Jurkat, Clone E6-1 (cell line): ENCODE measurements at places on chromosomes 4 and X.

GRCh38 chr4:188092824-188093223 is 16.6 kb downstream of the TRIML2 start:
- DNase-seq, result no peak

DNA sequence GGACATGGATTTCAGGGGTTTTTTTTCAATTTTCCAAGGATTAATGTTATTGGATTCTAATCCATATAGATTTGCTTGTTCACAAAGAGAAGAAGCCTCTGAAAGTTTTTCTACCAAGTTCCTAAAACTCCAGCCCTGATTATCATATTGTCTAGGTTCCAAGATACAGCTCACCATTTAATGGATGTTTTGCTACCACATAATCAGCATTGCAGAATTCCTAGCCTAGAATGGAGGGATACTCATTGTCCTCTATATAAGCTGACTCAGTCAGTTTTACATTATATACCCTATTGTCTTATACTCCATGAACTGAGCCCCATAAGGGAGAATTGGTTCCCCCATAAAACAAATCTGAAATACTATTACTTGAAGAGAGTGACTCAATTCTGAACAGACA is 664.7 kb upstream of the FAM241A start:
- no peak for DNase-seq

DNA sequence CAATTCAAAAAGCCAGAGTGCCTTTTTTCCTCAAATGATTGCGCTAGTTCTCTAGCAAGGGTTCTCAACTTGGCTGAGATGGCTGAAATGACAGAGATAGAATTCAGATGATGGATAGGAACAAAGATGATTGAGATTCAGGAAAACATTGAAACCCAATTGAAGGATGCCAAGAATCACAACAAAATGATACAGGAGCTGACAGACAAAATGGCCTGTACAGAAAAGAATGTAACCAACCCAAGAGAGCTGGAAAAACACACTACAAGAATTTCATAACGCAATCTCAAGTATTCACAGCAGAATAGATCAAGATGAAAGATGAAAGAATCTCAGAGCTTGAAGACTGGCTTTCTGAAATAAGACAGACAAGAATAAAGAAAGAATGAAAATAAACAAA is 51.7 kb upstream of the MMAA start:
- DNase-seq, result no peak

DNA sequence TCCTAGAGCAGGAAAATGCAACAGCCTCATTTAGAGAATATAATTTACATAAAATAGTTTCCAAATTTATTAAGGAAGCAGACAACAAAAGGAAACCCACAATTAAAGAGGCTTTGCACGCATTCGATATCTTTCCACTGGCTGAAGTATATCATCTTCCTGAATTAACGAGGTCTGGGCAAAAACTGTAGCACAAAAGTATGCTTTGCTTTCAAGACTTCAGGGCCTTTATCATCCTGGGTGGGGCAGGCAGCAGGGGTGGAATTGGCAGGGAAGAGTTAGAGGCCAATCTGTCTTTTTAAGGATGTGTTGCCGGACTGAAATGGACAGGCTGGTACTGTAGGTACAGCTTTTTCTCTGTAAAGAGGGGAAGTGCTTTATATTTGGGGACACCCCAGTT is 17.0 kb upstream of the STX18 start:
- no peak for DNase-seq

GRCh38 chr4:188872809-188873208 is 733.6 kb downstream of the TRIML1 start:
- no peak for DNase-seq
